ENCODE measurements at places on chromosomes 4 and X.
A peak's percentile ranks its signal among the peaks of the same experiment; 100 is the strongest.

DNA sequence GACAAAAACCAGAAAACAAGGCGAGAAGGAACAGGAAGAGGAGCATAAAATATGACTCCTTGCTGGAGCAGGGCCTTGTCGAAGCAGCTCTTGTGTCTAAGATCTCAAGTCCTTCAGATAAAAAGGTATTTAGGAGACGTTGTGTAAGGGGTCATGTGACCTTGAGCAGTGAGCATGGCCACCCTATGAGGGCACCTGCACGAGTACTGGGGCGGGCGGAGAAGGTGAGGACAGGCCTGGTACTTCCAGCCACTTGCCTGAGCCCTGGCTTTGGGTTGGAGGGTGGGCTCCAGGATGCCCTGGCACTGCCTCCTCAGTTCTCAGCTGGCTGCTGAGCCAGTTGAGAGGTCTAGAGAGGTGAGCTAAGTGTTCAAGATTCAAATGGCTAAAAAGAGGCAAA lies 29.9 kb downstream of the NSD2 start:
- DNase-seq = no peak

GRCh38 chr4:143473334-143474126 lies 40.0 kb upstream of the SMARCA5 start:
- no peak for DNase-seq

GRCh38 chrX:129768586-129769466 lies 10.9 kb upstream of the SASH3 start:
- no peak for DNase-seq

GRCh38 chr4:23021040-23021439 lies 328.3 kb downstream of the GBA3 start:
- DNase-seq = no peak

GRCh38 chrX:28659269-28659668 lies 72.0 kb downstream of the IL1RAPL1 start:
- peak; percentile 1 for DNase-seq

GRCh38 chr4:2886161-2886560 lies 42.5 kb downstream of the ADD1 start:
- no peak for DNase-seq

- no peak for DNase-seq
Measured at GRCh38 chr4:185207466-185207865, 1.9 kb upstream of the SNX25 start.

DNA sequence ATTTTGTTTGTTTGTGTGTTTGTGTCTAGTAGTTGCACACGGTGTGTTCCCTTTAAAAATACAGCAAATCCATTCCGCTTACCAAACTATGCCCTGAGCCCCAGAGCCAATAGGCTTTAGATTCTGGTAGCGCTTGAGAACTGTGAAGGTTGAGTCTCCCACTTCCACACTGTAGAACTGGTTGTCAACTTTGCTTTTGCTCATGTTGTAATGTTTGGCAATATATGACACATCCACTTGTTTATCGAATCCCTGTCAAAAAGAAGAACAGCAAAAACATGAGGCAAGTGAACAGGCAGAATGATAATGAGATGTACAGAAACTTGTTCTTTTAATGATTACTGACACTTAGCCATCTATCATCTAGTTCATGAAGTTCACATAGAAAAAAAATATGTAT lies 200.6 kb downstream of the MAPK10 start:
- DNase-seq = peak; percentile 29

GRCh38 chrX:72048510-72049455 lies 82.9 kb downstream of the RTL5 start:
- no peak for DNase-seq

DNA sequence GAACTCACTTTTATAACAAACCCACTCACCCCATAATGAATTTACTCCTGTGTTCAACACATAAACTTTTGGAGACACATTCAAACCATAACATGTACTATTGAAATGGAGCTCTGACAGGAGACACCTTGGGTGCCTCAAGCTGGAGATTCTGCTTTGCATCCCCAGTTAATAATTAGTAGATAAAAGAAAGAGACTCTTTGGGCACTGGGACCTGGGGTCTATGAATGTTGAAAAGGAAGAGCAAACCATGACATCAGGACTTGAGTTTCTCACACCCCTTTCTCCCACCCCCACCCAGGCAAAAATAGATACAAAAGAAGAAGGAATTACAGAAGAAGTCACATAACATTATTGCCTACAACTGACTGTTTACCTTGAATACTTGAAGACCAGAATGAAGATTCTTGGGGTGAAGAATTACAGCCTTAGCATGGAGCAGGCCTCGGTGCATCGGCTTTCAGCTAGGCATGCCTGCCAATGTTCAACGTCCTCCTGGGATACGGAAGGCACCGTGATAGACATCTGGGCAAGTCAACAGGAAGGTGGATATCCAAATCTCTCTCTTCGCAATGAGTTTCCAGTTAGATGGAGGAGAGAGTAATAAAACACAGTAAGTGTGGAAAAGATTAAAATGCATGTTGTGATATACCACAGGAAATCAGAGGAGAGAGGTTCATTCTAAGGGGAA lies 316.0 kb downstream of the TRIML1 start:
- no peak for DNase-seq

- peak; percentile 19 for DNase-seq
Measured at GRCh38 chr4:122591196-122591595, 29.7 kb downstream of the IL21 start.

DNA sequence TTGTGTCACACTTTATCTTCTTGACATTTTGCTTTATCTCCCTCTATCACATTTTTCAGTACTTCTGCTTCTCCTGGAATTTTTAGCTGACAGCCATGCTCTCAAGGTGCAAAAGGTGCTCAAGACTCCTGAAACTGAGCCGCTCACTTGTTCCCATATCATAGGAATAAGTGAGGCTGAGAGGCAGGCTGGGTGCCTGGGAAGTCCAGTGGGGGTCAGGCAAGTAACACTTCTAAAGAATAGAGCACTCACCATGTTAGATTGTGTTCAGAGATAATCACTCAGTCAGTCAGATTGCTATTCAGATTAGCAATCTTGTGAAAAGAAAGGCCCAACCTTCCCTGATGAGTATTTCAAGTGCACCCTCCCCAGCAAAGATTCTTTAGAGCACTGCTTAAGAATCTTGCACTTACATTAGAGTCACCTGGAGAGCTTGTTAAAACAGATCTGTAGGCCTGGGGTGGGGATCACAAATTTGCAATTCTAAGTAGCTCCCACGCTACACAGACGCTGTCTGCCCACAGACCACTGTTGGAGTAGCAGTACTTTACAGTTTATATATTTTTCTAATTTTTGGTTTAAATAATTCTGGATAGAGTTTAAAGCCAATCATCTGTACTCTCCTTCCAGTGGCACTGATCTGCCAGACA lies 23.1 kb upstream of the LRAT start:
- DNase-seq = peak; percentile 33

DNA sequence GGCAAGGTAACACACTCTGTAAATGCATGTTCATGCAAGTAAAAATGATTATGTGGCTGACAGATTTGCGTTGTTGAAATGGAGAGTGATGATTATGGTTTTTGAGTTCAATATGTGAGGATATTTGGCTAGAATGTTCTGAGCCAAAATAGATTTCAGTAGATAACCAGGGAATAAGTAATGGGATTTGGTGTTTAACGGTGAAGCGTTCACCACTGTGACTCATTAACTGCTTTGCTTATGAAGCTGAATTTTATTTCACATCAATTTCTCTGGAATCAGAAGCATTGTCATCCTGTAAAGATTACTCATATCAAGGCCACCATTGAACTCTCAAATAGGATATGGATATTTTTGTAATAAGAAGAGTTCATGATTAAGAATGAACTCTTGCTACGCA lies 11.7 kb downstream of the AFP start:
- DNase-seq = peak; percentile 29

- DNase-seq = no peak
Measured at GRCh38 chrX:46340696-46341095, 204.5 kb downstream of the ZNF674 start.

GRCh38 chrX:50081282-50081889 lies 119.4 kb downstream of the AKAP4 start:
- peak; percentile 33 for DNase-seq

DNA sequence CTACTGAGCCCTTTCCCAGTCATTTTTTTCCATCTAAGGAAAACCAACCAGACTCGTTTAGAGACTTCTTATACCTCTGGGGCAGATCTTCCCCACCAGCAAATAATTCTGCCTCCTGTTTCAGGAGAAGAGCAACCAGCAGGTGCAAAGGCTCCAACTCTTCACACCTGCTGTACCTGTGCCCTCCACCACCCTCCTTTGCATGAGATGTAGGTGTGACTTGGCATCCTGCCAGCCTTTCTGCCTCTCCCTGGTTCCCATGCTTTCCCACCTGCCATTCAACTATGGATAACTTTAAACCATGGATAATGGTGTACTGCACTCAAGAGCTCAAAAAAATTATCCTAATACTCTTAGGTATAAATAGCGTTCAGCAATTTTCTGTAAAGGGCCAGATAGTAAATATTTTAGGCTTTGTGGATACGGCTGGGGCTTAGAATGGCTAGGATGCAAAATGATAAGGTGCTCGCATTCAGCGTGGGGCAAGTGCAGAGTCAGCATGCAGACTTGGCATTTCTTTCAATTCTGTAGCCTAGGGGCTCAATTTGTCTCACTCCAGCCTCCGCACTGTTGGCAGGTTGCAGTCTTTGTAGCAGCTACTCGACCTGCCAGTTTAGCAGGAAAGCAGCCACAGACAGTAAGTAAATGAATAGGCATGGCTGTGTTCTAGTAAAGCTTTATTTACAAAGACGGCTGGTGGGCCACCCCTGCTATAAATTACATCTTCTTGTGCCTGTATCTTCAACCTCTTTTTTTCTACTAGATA lies 79.8 kb downstream of the HCCS start:
- DNase-seq = peak; percentile 76

All from epithelial cell of esophagus (primary cell).